ENCODE measurements at places on chromosomes 7 and 10. TPM values are rescaled to one million over a fixed set of nuclear protein-coding genes. Genes with fewer than 3 reads are reported as not detected.

Gene POLR2J2
- total RNA-seq, result 11.9 TPM

Gene PDLIM1
- 342 TPM for total RNA-seq

Gene CLDN15
- total RNA-seq, result 22.1 TPM

Gene CLRN3
- total RNA-seq, result 155 TPM

Gene OR2A42
- total RNA-seq, result not detected

Gene ZNF425
- 1.2 TPM for total RNA-seq

Gene PON1
- not detected for total RNA-seq

Gene RHOBTB1
- total RNA-seq, result 4.3 TPM

Gene WEE2
- not detected for total RNA-seq

Gene SERPINE1
- total RNA-seq, result 3.1 TPM

Gene CYP3A5
- 112 TPM for total RNA-seq

Gene MYOZ1
- total RNA-seq, result not detected

Gene FAM131B
- total RNA-seq, result 0.27 TPM

Gene DBF4
- total RNA-seq, result 15.0 TPM

Gene CNOT4
- total RNA-seq, result 21.0 TPM

Gene SLC18A3
- 0.14 TPM for total RNA-seq

Gene PIK3AP1
- 13.0 TPM for total RNA-seq

Gene NPC1L1
- total RNA-seq, result not detected

Gene KIN
- total RNA-seq, result 9.9 TPM

Gene TNRC18
- total RNA-seq, result 94.1 TPM

Gene GARIN1A
- 1.6 TPM for total RNA-seq

Gene MACC1
- 8.9 TPM for total RNA-seq

Gene PANK1
- total RNA-seq, result 33.5 TPM

Gene GFRA1
- total RNA-seq, result 2.6 TPM

Gene CALHM3
- not detected for total RNA-seq

Gene TNS3
- total RNA-seq, result 62.3 TPM

Gene SPACDR
- 0.31 TPM for total RNA-seq

Gene SMO
- 1.5 TPM for total RNA-seq

Gene CCDC172
- total RNA-seq, result not detected

Gene NPTX2
- 5.9 TPM for total RNA-seq

Gene AKR1D1
- not detected for total RNA-seq

Gene LIPN
- not detected for total RNA-seq

Gene IKZF1
- 11.2 TPM for total RNA-seq

Gene FKBP9
- total RNA-seq, result 136 TPM

Gene SLC39A12
- total RNA-seq, result not detected

Gene GJD4
- not detected for total RNA-seq

Gene TFR2
- 0.22 TPM for total RNA-seq

Gene ZNF316
- total RNA-seq, result 19.0 TPM

Gene RAPGEF5
- 51.7 TPM for total RNA-seq

Gene C10orf62
- not detected for total RNA-seq

Gene OPALIN
- not detected for total RNA-seq

Gene ADCYAP1R1
- total RNA-seq, result 0.31 TPM

Gene SPDYE2
- not detected for total RNA-seq

Gene CYP2W1
- 3.6 TPM for total RNA-seq

Gene SEMA3E
- 1.4 TPM for total RNA-seq

Gene NDUFB2
- 274 TPM for total RNA-seq

Gene MLXIPL
- 23.3 TPM for total RNA-seq
